H9 (cell line): ENCODE measurements at places on chromosomes 2 and 18. TPM values are rescaled to one million over a fixed set of nuclear protein-coding genes. Genes with fewer than 3 reads are reported as not detected.

DNA sequence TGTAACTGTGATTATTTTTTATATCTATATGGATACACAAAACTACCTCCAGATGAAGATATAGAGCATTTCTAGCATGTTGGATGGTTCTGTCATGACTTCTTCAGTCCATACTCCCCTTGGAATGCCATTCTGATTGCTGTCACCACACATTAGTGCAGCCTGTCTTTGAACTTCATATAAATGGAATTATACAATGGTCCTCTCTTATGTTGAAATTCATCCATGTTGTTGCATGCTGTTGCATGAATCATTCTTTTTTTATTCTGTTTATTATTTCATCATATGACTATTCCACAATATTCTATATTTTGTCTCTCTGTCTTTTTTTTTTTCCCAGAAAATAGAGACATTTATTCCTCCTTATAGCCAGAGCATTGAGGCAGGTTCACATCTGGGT is 74.1 kb downstream of the OSBPL6 start:
- H3K4me3 ChIP-seq = no peak overlapping the region
- no peak for DNase-seq
- no peaks in the 10 kb centered on the region for H3K36me3 ChIP-seq
- no peak overlapping the region for H3K27ac ChIP-seq
- no peaks in the 10 kb centered on the region for H3K27me3 ChIP-seq

GRCh38 chr2:119222863-119223520 is 642 bp upstream of the STEAP3 start:
- peak overlapping the region; percentile 75 for H3K4me3 ChIP-seq
- DNase-seq = no peak
- no peak overlapping the region for H3K27ac ChIP-seq
- H3K36me3 ChIP-seq = no peaks in the 10 kb centered on the region

PIEZO2 gene
- 3.9 and 5.9 TPM in 2 replicates for total RNA-seq

DNA sequence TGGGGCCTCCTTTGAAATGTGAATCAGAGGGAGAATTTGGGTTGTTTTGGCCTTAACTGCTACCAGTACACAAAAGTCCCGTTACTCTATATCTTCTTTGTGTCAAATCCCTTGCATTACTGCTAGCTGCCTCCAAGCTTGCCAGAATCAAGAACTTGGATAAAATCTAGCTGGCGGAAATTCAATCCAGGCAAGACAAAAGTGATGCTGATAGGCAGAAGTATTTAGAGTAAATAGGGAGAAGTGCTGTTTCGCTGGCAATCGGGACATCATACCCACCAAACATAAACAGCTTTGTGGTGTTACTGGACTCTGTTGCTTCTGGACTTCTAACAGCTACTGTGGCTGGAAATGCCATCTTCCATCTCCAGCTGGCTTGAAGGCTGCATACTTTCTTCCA is 2.5 kb downstream of the IFIH1 start:
- no peak overlapping the region for H3K27ac ChIP-seq
- no peaks in the 10 kb centered on the region for H3K27me3 ChIP-seq
- peaks cover 4% of the 10 kb centered on the region; the same call in 1 of the 2 replicates for H3K36me3 ChIP-seq
- no peak overlapping the region for H3K4me3 ChIP-seq

RRM2 gene
- 163 and 176 TPM in 2 replicates for total RNA-seq

DNA sequence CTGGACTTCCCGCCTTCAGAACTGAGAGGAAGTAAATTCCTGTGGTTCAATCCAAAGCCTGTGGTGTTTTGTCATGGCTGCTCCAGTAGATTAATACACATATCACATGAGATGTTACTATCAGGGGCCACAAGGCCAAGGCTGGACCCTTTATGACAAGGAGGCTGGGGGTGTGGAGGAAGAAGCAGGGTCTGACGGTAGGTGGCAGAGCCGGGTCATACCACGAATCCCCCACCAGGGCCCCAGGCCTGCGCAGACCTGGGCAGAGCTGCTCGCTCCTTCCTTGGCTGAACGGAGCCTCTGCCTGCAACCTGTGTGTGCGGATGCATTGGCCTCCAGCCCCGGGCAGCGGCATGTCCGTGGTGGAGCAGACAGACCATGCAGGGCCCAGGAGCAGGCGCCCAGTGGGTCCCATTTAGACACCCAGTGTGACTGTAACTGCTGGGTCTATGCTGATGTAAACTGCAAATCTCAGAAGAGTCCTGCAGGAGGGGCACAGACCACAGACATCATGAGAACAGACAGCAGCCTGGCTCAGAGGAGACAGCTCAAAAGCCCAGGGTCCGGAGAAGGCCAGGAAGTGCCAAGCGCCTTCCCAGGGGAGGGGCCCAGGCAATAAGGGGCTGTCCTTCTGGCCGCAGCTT is 155.2 kb downstream of the PXDN start:
- no peaks in the 10 kb centered on the region for H3K27me3 ChIP-seq
- no peaks in the 10 kb centered on the region; the same call in 1 of the 2 replicates for H3K36me3 ChIP-seq
- H3K4me3 ChIP-seq = no peak overlapping the region
- H3K4me1 ChIP-seq = peaks cover 3% of the 10 kb centered on the region; the same call in 1 of the 2 replicates

DNA sequence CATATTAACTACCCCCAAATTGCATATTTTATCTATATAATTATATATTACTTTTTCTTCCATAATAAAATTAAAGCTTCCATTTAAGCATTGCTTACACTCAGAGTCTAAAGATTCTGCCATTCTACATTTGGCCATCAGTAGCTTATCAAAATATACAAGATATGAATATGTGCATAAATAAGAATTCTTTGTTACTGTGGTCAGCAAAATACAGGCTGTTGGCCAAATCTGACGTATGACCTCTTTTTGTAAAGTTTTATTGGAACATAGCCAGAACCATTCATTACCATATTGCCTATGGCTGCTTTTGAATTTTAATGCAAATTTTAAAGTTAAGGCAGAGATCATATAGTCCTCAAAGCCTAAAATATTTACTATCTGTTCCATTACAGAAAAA is 643.9 kb upstream of the VRK2 start:
- no peaks in the 10 kb centered on the region for H3K27me3 ChIP-seq
- H3K36me3 ChIP-seq = no peaks in the 10 kb centered on the region
- no peak for DNase-seq
- no peaks in the 10 kb centered on the region; the same call in 1 of the 2 replicates for H3K4me1 ChIP-seq
- no peak overlapping the region for H3K4me3 ChIP-seq

DNA sequence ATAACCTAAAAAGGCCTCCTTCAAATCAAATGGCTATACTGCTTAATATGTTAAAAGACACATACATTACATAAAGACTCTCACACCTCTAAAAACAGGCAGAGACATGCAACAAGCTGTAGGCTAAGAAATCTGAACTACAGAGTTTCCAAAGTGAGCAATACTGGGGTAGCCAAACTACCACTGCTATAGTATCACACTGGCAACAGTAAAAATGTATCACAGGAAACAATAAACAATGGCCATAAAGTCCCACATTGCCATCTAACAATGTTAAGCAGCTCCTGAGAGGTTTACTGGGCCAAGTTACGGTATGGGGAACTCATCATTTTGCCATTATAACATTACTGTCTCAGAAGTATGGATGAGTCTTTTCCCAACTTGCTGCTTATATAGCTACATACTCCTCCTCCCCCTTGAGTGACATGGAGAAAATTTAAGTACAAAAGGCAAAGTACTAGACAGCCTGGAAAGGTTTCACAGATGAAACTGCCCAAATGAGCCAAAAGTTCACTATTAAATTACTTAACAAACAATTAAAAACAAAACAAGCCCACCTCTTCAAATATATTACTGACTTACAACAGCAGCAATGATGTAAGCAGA is 50.3 kb downstream of the SS18 start:
- H3K4me3 ChIP-seq = no peak overlapping the region
- H3K36me3 ChIP-seq = peaks cover 12% of the 10 kb centered on the region
- H3K27me3 ChIP-seq = no peaks in the 10 kb centered on the region
- DNase-seq = no peak

DNA sequence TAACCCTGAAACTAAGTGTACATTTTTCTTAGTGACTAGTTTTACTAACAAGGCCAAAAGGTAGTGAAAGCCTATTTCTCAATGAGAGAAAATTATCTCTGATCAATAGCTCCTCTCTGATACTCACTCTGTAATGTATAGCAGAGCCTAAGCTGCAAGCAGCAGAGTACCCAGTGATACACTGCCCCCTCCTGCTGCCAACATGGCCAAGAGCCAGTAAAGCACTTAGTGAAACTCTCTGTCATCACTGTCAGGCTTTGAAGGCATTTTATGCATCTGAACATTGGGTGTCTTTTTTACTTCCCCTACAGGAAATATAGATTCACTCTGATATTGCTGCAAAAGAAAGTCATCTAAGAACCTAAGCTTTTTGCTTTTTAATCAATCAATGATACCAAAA is 784.1 kb upstream of the CDH7 start:
- no peak overlapping the region for H3K27ac ChIP-seq
- no peaks in the 10 kb centered on the region for H3K27me3 ChIP-seq
- no peaks in the 10 kb centered on the region for H3K4me1 ChIP-seq
- no peak overlapping the region for H3K4me3 ChIP-seq
- peak; percentile 28 for DNase-seq

DNA sequence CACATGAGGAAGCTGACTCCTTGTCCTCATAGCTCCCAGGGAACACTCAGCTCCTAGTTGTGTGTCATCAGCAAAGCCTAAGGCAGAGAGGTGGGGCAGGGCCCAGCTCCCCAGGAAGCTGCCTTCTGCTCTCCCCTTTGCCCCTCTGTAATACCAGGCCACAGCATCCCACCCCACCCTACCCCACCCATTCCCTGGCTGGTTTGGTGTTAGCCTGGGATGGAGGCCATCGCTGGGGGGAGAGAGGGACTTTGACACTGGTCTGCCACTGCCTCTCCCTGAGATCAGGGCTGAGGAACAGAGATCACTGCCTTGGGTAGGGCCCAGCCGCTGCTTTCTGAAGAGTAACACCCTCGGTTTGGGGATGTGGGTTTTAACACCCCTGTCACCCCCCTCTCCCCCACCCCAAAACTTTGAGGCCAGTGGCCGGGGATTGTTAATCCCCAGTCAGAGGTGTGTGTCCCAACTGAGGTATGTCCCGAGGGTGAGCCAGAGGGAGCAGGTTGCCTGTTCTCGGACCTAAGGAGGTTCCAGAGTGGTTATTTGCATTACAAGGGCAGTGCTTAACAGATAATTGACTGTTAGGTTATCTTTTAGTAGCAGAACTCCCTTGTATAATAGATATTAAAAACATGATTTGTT is 41.4 kb downstream of the TET3 start:
- peak overlapping the region; percentile 32; the same call in 1 of the 3 replicates for H3K4me3 ChIP-seq
- H3K27me3 ChIP-seq = no peaks in the 10 kb centered on the region
- peaks cover 4% of the 10 kb centered on the region for H3K36me3 ChIP-seq
- peak; percentile 63 for DNase-seq

RAB27B gene
- 0.15 and 0.24 TPM in 2 replicates for total RNA-seq

GRCh38 chr2:66634784-66635183 is 199.9 kb downstream of the MEIS1 start:
- no peak overlapping the region for H3K27ac ChIP-seq
- no peaks in the 10 kb centered on the region for H3K4me1 ChIP-seq
- no peak overlapping the region for H3K4me3 ChIP-seq
- no peak for DNase-seq
- H3K27me3 ChIP-seq = no peaks in the 10 kb centered on the region; the same call in 1 of the 2 replicates

AOX1 gene
- 3.5 and 4.8 TPM in 2 replicates for total RNA-seq

GRCh38 chr2:6924101-6924923 is 7.1 kb downstream of the RNF144A start:
- H3K4me3 ChIP-seq = no peak overlapping the region
- H3K4me1 ChIP-seq = 0 out of 2 replicates have a peak, but pooled peaks cover 2% of the 10 kb centered on the region
- H3K27me3 ChIP-seq = no peaks in the 10 kb centered on the region

DNA sequence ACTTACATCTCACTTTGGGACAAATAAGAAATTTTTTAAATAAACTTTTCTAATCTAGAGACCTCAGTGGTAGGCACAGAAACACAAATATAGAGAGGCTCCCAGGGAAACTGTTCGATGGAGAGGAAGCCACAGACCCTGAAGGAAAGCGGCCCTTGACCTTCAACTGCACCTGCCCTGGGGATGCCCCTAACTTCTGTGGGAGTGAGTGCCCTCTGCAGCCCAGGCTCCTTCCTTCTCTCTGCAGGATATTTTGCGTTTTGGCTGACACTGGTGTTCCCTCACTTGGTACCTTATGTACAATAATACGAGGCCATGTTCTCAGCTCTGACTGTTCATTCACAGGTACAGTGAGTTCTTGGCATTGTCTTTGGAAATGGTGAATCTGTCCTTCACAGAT is 64.8 kb upstream of the MAL start:
- no peaks in the 10 kb centered on the region for H3K27me3 ChIP-seq
- H3K4me3 ChIP-seq = no peak overlapping the region
- no peak for DNase-seq
- no peak overlapping the region for H3K27ac ChIP-seq

DNA sequence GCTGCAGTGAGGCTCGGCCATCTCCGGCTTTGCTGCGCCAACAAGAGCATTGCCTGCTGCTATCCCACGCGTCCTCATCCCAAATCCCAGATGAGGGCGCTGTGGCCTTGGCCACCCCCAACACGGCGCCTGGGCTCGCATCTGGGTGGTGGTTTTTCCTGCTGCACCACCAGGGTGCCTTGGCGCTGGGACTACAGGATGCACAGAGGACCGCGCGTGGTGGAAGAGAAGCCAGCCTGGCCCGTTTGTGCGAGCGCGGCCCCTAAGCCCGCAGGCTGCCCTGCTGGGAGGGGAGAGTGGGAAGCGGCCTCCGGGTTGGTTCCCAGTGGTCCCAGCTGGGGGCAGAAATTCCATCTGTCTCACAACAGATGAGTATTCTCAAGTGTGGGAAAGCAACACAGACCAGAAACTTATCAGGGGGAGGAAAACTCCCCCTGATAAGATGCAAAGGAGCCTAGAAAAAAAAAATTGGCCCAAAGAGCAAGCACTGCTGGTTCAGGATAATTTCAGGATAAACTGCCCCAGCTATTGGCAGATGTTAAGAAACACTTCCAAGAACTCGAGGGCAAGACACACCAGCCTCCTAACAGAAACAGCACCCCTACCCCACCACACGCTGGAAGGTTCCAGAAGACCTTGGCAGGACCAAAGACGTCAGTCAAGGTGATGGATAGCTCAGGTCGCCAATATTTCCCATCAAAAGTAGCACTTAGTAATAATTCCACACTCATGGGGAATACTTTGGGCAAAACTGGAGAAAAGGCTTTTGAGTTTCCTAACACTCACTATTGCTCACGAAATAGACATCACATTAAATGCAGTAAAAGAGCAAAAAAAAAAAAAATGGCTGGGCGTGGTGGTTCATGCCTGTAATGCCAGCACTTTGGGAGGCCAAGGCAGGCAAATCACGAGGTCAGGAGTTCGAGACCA is 152.1 kb downstream of the PXDN start:
- no peak overlapping the region for H3K4me3 ChIP-seq
- DNase-seq = peak; percentile 91
- H3K4me1 ChIP-seq = peaks cover 3% of the 10 kb centered on the region; the same call in 1 of the 2 replicates
- H3K27me3 ChIP-seq = no peaks in the 10 kb centered on the region

EGR4 gene
- total RNA-seq = 0.85 and 1.2 TPM in 2 replicates
